ENCODE measurements at places on chromosomes 4 and X.

DNA sequence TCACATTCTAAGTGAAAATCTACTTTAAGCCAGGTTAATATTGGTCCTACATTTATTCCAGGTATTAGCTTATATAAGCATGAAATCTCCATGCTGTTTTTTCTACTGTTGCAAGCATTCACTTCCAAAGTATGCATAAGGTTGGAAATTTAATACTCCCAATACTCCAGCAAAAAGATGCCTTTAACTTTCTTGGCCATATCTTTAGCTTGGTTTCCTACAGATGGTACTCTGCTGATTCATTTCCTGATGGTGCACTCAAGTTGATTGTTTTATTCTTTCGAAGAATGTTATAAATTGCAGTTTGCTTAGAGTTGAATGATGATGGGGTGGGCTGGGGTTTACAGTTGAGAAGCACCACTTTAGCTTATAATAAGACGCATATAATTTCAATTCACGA is 330.2 kb downstream of the PTTG2 start:
- no peak for DNase-seq

GRCh38 chrX:146451136-146451535 is 358.4 kb upstream of the CXorf51B start:
- DNase-seq: no peak

DNA sequence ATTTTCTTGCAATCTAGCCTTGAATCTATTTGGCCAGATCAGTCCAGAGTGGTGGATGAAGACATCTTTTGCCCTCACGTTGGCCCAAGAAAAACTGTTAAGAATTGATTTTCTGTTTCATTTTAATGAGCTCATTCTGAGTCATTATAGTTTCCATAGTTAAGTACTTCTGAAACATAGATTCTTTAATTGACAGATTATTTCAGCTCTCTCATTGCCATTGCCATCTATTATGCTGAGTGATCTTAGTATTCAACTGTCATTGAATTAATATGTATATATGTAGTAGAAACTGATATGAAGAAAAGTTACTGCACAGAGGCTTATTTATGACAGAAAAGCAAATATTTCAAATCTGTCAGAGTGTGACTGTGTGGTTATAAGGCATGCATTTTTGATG is 45.5 kb upstream of the PPP1R2C start:
- no peak for DNase-seq

DNA sequence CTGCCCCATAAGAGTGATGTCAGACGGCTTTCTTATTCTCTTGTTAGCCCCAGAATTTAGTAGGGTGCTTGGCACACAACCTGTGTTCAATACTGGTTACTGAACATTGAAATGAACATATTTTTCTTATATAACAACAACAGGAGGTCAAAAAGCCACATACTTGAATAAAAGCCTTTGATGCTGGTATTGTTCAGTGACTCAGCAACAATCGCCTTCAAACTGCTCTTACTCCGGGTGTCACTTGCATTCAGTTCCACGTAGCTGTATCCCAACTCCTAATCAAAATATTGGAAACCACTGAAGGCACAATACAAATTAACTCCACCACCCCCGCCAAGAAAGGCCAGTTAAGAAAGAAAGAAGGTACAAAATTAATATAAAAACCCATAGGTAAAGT is 61.5 kb downstream of the RFC1 start:
- no peak for DNase-seq

DNA sequence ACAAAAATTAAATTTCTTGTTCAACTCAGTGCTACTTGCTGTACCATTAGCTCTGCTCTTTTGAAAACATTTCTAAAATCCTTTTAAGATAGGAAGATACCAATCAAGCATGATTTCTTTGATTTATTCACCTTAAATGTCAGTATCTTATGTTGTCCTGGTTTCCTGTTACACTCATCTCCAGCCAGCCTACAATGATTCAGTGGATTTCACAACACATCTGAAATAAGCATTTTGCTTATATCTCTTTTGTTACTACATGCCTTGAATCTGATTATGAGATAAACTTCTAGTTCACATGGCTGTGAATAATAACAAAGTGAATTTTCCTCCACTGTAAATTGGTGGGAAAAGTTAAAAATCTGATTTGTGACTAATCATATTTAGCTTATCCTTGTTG is 112.5 kb upstream of the BMP3 start:
- DNase-seq: no peak

GRCh38 chr4:143858456-143858855 is 46.9 kb downstream of the GYPE start:
- no peak for DNase-seq

GRCh38 chrX:62928906-62929305 is 422.2 kb downstream of the SPIN4 start:
- DNase-seq: no peak

DNA sequence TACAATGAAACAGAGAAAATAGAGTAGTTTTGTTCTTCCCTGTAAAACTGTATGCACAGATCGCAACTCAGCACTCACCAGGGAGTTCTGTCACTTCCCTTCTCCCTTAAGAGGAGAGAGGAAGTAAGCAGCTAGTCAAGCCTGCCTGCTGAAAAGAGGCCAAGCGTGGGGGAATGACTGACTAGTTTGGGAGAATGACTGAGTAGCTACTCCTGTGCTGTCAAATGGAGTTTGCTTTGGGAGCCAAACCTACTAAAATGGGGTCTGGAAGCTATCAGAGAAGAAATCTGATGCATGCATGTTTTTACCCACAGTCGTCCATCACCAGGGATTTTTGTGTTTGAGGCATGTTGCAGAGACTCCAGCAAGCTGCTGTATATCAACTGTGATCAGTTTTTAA is 54.6 kb upstream of the LHFPL1 start:
- no peak for DNase-seq

- no peak for DNase-seq
These were observed 1131.8 kb downstream of the PCDH7 start for GRCh38 chr4:31851946-31852345.

DNA sequence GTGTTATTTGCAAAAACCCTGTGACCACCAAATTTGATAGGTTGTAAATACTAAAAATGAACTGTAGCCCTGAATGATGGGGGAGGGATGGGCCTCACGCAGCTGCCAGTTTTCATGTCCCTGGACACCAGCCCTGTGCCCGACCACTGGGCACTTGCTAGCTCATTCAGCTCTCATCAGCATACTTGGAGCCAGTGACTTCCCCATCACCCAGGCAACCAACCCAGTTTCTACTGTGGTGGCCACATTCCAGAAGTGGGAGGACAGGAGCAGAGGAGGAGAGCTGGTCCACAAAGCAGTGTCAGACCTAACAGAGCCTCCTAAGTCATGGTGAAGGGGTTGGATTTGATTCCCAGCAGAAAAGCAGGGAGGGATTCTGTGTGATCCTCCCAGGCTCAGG is 128.2 kb downstream of the CPEB2 start:
- no peak for DNase-seq

DNA sequence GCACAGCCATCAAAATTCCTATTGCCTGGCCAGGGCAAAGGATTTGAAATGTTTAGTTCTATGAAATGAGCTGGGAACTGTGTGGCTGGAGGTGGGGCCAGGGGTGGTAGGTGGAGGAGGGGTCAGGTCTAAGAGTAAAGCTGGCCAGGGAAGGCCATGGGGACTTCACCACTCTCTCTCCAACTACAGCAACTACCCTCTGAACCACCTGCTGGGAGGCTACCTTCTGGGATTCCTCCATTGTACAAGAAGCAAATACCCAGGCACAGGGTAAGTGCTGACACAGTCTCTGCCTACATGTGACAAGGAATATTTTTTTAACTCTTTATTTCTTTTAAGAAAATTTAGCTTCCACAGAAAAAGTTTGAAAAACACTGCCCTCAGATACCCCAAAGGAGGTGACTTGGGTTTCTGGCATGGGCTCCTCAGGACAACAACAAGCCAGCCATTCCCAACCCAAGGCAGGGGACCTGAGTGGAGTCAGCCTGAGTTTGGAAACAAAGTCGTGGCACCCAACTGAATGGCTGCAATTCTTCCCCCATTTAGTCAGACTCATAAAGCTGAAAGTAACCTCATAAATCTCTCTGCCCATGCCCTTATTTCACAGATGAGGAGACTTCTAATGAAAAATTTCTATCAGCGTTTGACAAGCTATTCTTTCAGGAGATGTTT is 593.8 kb upstream of the DIPK2B start:
- DNase-seq: no peak

DNA sequence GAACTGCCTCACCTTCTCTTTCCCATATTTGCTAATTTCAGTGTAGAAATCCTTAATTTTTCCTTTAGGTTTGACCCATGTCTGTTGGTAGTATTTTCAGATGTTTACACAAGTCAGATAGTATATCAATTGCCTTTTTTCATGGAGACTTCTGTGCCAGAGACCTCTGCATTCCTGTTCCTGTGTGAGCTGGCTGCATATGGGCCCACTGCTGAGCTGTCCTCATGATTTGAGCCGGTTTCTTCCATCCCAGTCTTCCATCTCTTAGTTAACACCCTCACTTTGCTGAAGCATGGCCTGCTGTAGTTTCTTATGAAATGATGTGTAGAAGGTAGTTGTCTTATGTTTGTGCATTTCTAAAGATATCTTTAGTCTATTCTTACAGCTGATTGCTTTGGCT is 40.0 kb downstream of the CDS1 start:
- no peak for DNase-seq

DNA sequence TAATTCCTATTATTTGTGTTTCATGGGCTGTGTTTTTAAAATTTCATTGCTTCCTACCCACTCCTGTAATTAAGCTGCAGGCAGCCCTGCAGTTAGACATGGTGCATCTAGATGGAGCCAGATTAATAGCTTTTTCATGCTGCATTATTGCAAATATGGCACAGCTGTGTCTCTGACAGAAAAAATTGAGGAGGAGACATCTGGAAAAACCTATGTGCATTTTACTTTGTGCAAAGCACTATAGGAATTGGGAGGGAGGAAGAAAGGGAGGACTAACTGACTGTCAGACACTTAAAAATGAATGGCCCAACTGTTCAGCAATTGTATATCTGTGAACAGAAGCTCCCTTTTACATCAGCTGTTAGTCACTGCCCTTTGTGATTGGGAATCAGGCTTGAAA is 8.1 kb upstream of the RPGR start:
- DNase-seq: no peak

- peak; percentile 60 for DNase-seq
These were observed 44.4 kb upstream of the TMSB15B start for GRCh38 chrX:103918050-103918449.

DNA sequence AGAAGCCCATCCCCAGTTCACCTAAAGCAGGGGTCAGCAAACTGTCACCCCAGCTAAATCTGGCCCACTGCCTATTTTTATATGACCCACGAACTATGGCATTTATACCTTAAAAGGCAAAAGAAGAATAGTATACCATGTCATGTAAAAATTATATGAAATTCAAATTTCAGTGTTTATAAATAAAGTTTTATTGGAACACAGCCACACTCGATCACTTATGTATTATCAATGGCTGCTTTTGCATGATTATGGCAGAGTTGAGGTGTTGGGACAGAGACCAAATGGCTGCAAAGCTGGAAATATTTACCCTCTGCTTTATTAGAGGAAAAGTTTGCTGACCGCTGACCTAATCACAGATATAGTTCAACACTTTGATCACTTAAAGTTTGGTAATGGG is 59.2 kb upstream of the GATB start:
- DNase-seq: no peak

- no peak for DNase-seq
These were observed 2.4 kb upstream of the FGFRL1 start for GRCh38 chr4:1008840-1009541.

DNA sequence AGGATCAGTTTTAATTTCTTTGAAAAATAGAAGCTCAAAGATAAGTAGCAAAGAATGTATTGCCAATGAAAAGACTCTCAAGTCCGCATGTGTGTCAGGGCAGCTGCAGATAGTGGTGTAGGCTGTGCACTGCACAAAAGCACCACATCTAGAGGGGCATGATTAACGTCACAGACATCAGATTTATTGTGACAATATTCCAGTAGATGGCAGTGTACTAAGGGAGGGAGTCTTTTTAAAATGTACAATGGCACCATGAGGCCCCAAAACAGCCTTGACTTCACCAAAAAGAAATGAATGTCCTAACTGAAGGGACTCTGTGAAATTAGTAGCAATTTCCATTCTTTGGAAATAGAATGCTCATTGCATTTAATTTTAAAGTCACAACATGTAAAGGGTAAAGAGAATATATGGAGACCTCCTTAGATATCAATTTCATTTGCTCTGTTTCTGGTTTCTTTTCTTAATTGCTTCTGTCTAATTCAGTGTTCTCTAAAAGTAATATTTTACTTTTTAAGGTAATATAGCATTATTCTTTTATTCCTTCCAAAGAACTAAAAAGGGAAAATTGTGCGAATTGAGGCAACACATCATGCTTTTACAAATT is 98.4 kb downstream of the ZNF827 start:
- no peak for DNase-seq

- no peak for DNase-seq
These were observed 180.5 kb downstream of the EFHC2 start for GRCh38 chrX:44162964-44163475.

- no peak for DNase-seq
These were observed 330.9 kb downstream of the BCOR start for GRCh38 chrX:39766855-39767254.

- DNase-seq: no peak
These were observed 53.4 kb downstream of the PPEF2 start for GRCh38 chr4:75848891-75849290.

DNA sequence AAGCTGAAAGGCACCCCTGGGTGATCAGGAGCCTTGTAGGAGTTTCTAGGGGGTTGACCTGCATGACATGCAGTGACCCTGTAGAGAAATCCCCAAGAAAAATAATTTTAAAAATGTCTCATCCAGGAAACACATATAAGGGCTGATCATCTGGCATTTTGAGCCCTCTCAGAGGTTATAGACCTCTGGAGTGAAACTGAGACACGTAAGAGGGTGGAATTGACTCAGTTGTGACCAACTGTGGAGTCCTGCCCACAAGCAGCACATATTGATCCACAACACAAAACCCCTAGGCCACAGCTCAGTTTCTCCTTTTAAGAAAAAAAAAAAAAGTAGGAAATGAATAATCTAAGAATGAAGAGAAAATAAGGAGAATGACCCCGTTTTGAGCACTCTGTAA is 32.5 kb upstream of the MTMR8 start:
- no peak for DNase-seq

- no peak for DNase-seq
These were observed 79.8 kb downstream of the APBB2 start for GRCh38 chr4:41134581-41134980.

- no peak for DNase-seq
These were observed at the start of gene MTMR1 for GRCh38 chrX:150692831-150693724. MTMR1 (plus strand) TSS chrX:150693396; CDS start chrX:150693531, 135 bp downstream.

- no peak for DNase-seq
These were observed 74.1 kb downstream of the BANK1 start for GRCh38 chr4:101864660-101865059.

DNA sequence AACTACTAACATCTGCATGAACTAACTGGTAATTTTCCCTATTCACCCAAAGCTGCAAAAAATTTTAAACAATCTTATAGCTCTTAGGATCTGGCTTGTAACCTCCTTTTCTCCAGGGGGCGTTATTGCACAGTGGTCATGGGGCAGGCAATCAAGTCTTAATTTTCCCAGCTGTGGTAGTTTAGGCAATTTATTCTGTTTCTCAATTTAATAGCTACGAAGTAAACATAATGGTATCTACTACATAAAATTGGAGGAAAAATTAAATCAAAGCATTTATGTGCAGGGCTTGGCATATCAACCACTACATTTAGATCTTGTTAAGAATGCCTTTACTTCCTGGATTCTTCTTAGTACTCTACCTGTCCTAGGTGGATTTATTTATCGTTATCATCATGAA is 137.4 kb upstream of the GUCY1A1 start:
- peak; percentile 57 for DNase-seq

- DNase-seq: no peak
These were observed 235.0 kb downstream of the MAML3 start for GRCh38 chr4:139919004-139919403.

GRCh38 chr4:3660086-3660927 is 105.9 kb upstream of the ADRA2C start:
- no peak for DNase-seq

GRCh38 chr4:104942990-104943743 is 203.5 kb upstream of the TET2 start:
- DNase-seq: no peak

All from right renal pelvis (tissue), 4 donors.